ENCODE measurements at places on chromosomes 5 and 9.

DNA sequence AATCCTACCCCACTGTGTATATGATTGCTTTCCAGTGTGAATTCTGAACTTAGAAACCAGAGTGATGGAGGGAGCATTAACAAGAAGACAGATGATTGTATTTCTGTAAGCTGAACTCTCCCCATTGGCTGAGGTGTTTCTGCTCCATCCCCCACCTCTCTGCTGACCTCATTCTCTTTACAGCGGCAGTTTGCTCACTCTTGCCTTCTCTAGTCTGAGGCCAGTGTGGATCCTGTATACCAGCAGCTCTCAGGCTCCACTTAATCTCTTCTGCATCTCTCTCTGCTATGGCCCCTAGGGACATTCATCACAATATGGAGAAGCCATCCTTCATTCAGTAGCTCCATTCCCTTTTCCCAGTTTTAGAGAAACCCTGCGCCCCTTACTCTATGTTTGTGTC, 358.8 kb downstream of the MAN2A1 start:
- DNase-seq, result no peak

- DNase-seq, result no peak
Observed at GRCh38 chr5:123282444-123282843, 140.8 kb downstream of the CEP120 start.

DNA sequence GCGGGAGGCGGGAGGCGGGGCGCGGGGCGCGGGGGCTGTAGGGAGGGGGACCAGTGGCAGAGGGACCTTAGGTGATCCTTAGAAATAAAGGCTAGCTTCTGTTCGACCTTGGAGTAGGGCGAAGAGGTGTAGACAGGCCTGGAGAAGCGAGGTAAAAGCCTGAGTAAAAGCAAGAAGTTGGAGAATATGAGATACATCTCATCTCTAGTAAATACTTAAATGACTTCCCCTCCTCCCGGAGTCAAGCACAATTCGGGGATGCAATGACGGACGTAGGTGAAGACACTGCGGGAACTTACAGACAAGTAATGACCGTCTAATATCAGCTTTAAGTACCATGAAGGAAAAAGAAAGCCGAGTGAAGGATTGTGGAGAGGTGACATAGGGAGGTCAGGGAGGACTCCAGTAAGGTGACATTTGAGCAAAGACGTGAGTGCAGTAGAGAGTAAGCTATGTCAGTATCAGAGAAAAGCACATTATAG, 466 bp downstream of the SMC2 start:
- DNase-seq, result no peak

- DNase-seq, result no peak
Observed at GRCh38 chr5:54676481-54677340, 159.2 kb downstream of the SNX18 start.

GRCh38 chr5:1368236-1368635, 23.3 kb upstream of the CLPTM1L start:
- DNase-seq, result no peak

DNA sequence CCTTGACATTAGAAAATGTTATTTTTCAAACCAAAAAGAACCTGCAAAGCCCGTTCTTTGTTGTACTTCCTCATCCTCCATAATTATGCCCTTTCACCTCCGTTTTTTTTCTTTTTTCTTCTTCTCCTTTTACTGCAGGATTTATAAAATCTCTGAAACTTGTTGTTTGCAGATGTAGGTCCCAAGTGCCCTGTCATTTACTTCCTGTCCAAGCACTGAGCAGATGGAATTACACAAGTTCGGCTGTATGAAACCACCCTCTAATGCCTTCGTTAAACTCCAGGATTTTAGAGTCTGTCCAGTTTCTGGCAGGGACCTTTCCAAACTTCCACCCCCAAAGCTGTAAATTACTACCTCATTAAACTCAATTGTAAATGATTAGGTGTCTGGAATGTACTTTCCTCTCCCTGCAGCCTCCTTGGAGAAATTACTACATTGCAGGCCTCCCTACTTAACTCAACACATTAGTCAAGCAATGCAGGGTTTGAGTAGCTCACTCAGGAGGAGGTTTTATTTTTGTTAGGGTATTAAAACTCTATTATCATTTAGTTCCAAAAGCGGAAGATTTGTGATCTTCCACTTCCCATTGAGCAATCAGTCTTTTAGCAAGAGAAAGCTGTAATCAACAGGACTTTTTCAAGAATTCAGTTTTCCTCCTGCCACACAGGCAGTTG, 125.6 kb upstream of the LPAR1 start:
- no peak for DNase-seq

DNA sequence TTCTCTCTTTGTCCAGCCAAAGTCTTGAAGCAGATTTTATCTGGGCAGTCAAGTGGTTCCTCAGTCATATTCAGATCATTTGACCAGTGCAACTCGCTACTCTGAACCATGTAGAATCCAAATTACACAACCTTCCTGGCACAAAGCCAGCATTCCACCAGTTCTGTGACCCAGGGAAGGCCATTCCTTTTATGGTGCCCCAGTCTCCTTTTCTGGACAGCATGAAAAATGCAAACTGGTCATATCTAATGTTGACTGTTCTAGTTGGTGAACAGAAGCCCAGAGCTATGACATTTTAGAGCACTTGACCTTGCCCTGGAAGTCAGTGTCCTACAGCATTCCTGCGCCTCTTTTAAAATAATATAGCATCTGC, 364.6 kb downstream of the BRINP1 start:
- DNase-seq, result no peak

- DNase-seq, result no peak
Observed at GRCh38 chr5:154213592-154213991, 23.1 kb downstream of the GALNT10 start.

DNA sequence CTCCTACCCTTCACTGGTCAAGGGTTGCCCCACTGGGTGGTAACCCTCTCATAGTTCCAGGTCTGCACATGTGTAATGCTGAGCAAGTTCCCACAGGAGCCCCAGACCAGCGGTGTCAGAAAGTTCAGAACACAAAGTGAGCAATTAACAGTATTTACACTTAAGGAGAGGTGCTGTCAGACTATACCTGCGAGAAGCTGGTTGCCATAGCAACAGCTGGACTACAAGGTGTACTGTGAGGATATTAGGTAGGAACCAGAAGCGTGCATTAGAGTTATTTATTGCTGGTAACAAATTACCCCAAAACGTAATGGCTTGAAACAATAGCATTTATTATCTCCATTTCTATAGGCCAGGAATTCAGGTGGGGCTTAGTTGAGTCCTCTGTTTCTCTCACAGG, 317.0 kb upstream of the RPS23 start:
- DNase-seq, result no peak

DNA sequence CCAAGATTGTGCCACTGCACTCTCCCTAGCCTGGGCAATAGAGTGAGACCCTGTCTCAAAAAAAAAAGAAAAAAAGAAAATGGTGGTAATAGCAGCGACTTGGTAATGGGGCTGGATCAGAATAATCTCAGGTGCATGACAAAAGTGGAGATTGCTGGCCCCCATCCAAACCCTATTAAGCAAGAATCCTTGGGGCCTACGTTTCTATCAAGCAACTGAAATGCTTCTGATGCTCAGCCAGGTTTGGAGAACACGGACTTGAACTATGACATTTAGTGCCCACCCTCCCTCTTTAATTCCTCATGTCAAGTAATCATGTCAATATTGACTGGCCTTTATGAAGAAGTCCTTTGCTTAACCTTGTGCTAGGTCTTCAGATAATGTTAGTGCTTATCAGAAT, 6.6 kb downstream of the C5orf52 start:
- no peak for DNase-seq

DNA sequence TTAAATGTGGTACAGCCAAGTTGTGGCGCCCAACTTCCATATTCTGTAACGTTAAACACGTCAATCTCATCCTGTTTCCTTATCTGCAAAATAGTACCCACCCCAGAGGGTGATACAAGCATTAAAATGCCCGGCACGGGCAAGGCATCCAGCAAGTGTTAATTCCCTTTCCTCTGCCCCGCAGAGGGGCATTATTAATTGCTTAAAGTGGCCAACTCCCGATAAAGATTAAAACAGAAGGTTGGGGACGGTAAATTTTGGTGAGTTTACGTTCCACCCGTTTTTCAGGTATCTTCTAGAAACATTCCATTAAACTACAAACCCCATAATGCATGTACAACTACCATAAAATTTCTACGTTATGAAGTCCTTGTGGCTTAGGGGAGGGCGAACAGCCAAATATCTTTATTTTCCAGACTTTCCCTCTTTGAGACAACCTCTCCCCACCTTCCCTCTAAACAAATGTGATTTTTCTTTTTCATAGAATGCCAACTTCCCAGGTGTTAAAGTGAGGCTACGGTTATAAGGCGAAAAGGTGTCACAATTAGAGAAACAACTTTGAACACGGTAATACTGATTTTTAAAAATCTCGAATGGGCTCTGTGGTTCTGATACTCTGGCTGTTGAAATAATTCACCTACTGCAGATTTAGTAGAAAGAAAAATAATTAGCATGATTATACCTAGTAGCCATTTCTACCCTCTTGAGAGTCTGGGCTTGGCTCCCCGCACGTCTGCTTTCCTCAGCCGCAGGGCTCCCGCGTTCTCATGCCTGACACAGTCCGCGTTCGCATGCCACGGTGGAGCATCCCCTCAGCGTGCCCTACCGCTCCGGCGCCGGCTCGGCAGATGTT, 1.2 kb upstream of the GPBP1 start:
- peak; percentile 31 for DNase-seq

DNA sequence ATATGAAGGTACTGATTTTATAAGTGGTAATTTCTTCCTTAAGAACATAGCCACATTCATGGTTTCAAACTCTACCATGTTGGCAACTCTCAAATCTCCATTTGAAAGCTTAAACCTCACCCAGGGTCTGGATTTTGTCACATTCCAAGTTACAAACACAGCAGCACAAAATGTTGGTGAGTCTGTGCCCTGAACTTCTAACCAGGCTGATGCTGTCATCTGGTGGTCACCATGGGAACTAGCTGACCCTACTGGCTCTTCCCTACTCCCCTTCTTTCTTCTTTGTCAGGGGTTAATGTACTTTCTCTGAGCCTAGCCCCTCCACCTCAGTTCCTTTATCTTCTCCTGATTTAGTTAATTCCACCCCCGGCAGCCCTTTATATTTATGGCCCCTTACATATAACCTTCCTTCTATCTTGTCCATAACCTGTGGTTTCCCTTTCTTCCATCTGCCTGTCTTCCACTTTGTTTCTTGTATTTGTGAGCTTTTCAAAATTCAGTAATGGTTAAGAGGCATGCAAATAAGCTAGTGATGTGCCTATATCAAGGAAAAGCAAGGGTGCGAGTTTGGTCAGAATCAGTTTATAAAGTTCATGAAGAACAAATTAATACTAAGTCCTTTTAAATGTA, 35.9 kb downstream of the TGFBR1 start:
- DNase-seq, result peak; percentile 52

GRCh38 chr9:82790875-82791274, 272.1 kb downstream of the RASEF start:
- no peak for DNase-seq

DNA sequence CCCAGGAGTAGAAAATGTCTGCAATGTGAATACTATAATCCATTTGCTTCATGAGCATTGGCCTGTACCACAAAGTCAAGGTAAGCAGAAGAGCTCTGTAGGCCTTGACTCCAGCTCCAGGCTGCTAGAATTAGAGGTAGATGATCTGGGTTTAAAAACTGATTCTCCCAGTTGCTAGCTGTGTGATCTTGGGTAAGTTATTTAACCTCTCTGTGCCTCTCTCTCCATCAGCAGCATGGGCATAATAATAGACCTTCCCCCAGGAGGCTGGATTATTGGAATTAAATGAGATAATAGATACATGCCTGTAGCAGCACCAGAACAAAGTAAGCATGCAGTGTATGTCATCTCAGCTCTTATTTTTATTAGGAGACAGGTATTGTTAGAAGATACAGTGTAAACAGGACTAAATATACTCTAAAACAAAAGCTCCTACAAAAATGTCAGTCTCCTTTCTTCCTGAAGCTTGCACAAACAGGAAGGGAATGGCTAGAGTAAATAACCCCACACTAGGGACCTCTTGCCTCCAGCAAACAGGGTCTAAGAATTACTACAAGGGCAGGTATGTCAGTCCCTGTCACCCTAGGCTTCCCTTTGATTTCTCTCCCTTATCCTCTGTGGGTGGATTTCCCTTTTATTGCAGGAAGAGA, 57.5 kb downstream of the PSAT1 start:
- no peak for DNase-seq

- DNase-seq, result peak; percentile 90
Observed at GRCh38 chr9:130537346-130538050, 41.9 kb upstream of the FUBP3 start.

GRCh38 chr5:53302529-53302928, 177.9 kb upstream of the FST start:
- DNase-seq, result no peak

- DNase-seq, result no peak
Observed at GRCh38 chr9:113585085-113585442, 121.5 kb downstream of the RGS3 start.

DNA sequence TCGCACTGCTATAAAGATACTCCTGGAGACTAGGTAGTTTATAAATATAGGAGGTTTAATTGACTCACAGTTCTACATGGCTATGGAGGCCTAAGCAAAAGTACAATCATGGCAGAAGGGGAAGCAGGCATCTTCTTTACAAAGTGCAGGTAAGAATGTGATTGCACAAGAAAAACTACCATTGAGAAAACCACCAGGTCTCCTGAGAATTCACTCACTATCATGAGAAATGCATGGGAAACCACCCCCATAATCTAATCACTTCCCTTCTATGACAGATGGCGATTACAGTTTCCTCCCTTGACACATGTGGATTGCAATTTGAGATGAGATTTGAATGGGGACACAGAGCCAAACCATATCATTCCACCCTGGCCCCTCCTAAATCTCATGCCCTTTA, 121.2 kb upstream of the ST8SIA4 start:
- DNase-seq, result no peak

DNA sequence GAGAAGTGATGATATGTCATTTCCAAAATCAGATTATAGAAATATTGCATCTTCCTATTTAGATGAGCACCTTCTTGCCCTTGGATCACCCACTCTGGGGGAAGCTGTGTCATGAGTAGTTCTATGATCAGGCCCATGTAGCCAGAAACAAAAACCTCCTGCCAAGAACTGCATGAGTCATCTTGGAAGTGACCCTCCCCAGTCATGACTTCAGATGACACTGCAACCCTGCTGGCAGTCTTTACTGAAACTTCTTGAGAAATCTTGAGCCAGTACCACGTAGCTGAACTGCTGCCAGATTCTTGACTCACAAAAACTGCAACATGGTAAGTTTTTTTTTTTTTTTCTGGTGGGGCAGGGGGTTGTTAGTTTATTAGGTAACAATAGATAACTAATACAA, 439.6 kb upstream of the PTGER4 start:
- no peak for DNase-seq

DNA sequence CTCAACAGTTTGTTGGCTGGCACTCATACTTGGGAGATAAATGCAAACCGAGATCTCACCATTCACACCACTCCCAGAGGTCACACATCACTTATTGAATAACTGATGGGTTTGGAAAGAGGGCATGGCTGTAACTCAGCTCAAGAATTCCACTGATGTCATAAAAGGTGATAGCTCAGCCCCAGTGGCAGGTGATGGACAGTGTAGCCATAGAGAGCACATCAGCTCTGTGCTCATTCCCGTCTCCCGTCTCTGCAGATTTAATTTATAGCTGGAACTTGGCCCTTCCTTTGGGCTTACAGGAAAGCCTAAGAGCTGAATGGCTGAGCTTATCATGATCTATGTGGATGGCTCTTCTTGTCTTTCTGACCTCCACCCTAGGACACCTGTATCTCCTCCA, 59.8 kb downstream of the INSYN2B start:
- DNase-seq, result no peak
